ENCODE measurements at places on chromosomes 3 and 15. TPM values are rescaled to one million over a fixed set of nuclear protein-coding genes. Genes with fewer than 3 reads are reported as not detected.
A peak's percentile ranks its signal among the peaks of the same experiment; 100 is the strongest.

- H3K4me1 ChIP-seq, result no peaks in the 10 kb centered on the region
- no peak overlapping the region for H3K27ac ChIP-seq
- no peaks in the 10 kb centered on the region for H3K36me3 ChIP-seq
- DNase-seq, result peak; percentile 55
Measured at GRCh38 chr3:71926262-71926600, 141.3 kb upstream of the PROK2 start.

GRCh38 chr3:142863010-142863817 lies 25.7 kb downstream of the PCOLCE2 start:
- H3K4me3 ChIP-seq, result no peak overlapping the region
- DNase-seq, result no peak
- H3K36me3 ChIP-seq, result no peaks in the 10 kb centered on the region
- H3K27ac ChIP-seq, result no peak overlapping the region

DNA sequence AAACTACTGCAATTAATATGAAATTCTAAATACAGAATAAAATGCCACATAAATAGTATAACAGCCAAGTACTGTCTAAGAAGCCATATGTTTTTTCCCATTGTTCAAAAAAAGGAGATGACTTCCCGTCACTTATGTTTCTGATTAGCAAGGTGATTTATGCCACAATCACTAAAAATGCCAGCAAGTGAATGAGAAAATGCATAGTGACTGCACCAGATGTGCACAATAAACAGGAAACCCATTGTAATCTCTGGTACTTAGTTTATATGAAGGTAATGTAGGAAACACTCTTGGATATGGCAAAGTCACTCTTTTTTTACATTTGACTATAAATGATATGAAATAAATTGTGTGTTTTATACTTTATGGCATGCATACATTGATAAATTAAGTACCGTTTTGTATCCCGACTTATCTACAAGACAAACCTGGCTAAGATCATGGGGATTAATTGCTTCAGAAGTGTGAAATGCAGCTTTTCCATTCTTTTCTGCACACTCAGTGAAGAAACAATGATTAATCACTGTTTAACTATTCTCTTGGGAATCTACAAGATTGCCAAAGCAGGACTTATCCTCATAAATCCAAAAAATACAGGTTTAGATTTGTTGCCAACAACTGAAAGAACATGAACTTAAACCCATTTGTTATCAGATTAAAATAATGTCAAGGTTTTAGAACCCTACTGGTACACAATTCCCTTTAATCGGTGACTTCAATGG lies 164.5 kb downstream of the TBC1D5 start:
- no peaks in the 10 kb centered on the region for H3K27me3 ChIP-seq
- no peak overlapping the region for H3K4me3 ChIP-seq
- no peak overlapping the region for H3K27ac ChIP-seq
- H3K4me1 ChIP-seq, result no peaks in the 10 kb centered on the region
- no peak for DNase-seq
- H3K36me3 ChIP-seq, result no peaks in the 10 kb centered on the region

GRCh38 chr3:133733226-133733625 lies 13.0 kb upstream of the TF start:
- no peak overlapping the region for H3K4me3 ChIP-seq
- no peak for DNase-seq
- no peaks in the 10 kb centered on the region for H3K4me1 ChIP-seq
- no peaks in the 10 kb centered on the region for H3K36me3 ChIP-seq
- no peaks in the 10 kb centered on the region for H3K27me3 ChIP-seq

GRCh38 chr3:4517643-4518311 lies 24.6 kb downstream of the ITPR1 start:
- H3K27me3 ChIP-seq, result no peaks in the 10 kb centered on the region
- no peak overlapping the region for H3K27ac ChIP-seq

- no peak for DNase-seq
- no peaks in the 10 kb centered on the region for H3K4me1 ChIP-seq
- no peaks in the 10 kb centered on the region for H3K27me3 ChIP-seq
- no peaks in the 10 kb centered on the region for H3K36me3 ChIP-seq
Measured at GRCh38 chr3:172073262-172073915, 34.0 kb downstream of the FNDC3B start.

WDR5B gene
- 3.6 TPM for total RNA-seq

DHX30 gene
- total RNA-seq, result 33.8 TPM

GPR15 gene
- total RNA-seq, result 2.9 TPM

CRABP1 gene
- total RNA-seq, result 1.5 TPM

DAZL gene
- not detected for total RNA-seq

CCR8 gene
- total RNA-seq, result 0.47 TPM

All from colonic mucosa (tissue), 4 donors.